NCI-H187 (cell line): ENCODE measurements at places on chromosomes 1 and 21.

DNA sequence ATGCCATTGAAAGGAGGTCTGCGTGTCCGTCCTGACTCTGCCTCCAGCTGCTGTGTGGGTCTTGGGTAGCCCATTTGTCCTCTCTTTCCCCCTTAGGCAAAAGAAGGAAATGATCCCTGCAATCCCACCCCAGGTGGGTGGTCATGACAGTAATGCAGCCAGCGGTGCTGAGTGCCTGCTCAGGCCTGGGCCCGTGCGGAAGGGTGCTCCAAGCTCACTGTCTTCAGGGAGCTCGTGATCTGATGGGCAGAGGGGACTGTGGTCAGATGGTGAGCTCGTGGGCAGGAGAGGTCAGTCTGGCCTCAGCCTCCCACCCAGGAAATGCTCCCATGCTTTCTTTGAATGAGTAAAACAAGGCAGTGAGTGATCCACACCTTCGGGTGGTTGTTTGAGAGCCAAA lies 35.3 kb upstream of the TTC4 start:
- DNase-seq, result no peak

GRCh38 chr1:10607228-10607627 lies 132.5 kb downstream of the PEX14 start:
- DNase-seq, result no peak

DNA sequence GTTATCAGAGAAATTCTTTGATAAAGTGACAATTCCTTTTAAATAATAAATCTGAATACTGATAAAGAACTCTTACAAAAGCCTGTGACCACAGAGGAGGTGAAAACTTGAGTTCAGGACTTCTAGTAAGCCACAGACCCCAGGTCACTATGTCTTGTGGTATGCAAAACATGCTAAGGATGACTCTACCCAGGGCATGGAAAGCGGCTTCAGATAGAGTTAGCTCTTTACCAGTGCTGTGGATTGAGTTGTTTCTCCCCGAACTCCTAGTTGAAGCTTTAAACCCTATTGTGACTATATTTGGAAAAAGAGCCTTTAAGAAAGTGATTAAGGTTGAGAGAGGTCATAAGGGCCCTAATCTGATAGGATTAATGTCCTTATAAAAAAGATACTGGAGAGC lies 42.3 kb downstream of the HLX start:
- DNase-seq, result no peak

DNA sequence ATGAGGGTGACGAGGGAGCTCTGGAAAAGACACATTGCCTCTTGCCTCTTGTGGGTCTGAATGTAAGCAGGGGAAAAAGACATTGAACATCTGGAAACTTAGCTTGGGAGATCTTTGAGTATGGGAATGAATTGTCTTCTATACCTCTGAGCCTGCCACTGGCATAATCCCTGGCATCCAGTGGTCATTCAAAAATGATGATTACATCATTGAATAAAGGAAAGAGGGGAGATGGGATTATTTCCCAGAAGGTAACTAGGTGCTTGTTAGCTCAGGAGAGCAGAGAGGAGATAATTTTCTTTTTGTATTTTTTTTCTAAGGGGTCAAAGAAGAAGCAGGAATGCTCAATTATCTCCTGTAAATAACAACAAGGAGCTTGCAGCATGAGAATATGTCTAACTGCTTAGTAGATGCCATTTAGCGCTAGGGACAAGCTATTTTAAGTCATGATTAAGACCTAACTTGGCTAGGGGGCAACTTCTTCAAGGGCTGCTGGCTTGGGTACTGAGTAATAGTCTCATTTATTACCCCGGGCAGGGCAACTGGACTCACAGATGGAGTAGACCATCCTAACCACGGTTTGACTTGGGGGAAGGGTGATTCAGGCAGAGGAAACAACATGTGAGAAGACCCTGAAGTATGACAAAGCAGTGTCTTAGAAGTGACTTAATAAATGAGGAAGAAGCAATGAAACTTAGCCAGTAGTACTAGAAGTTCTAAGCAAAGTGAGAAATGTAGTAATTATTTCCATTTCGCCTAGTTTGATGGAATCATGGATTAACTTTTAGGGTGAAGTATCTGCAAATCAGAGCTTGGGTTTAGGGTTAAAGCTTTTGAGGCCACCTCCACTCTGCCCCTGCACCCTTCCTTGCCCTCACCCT lies 11.0 kb upstream of the XCL2 start:
- DNase-seq, result no peak

DNA sequence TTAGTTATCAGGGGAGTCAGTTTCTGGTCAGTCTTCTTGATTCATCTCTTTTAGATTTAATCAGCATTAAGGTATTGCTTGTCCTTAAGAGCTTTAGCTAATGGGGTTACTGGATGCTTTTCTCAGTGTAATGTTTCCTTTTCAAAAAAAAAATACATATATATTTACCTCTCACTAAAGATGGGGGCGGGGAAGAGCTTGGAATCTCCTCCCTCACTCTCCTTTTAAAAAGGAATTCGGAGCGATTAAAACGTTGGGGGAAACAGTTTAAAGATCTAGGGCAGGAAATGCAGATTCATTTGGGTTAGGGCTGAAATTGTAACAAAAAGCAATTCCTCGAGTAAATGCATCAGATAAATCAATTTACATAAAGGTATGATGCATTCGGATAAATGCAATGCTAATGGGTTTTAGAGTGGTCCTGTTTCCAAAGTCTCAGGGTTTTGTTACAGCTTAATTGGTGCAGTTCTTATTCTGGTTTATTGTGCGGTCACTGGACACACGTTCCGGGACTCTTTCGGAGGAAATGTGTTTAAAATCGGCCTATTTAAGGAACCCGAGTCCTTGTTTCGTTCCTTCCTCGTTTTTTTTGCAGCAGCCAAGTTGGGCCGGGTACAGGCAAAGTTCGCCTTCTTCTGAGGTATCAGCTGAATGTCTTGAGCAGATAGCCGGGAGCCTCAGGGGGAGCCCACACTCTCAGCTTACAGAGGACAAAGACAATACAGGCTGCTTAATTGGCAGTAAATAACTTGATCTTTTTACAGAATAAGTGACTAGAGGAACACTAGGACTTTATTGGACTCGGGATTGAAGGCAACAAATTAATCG lies 1.6 kb downstream of the LMO4 start:
- no peak for DNase-seq

DNA sequence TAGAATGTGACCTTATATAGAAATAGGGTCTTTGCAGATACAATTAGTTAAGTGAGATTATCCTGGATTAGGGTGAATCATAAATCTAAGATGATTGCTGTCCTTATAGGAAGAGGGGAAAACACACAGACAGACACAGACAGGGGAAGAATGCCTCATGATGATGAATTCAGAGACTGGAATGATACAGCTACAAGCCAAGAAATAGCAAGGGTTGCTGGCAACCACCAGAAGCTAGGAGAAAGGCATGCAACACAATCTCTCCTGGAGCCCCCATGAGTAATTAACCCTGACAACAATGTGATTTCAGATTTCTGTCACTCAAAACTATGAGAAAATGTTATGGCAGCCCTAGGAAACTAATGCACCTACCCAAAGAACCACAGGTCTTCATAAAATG lies 19.1 kb upstream of the PPIH start:
- no peak for DNase-seq

DNA sequence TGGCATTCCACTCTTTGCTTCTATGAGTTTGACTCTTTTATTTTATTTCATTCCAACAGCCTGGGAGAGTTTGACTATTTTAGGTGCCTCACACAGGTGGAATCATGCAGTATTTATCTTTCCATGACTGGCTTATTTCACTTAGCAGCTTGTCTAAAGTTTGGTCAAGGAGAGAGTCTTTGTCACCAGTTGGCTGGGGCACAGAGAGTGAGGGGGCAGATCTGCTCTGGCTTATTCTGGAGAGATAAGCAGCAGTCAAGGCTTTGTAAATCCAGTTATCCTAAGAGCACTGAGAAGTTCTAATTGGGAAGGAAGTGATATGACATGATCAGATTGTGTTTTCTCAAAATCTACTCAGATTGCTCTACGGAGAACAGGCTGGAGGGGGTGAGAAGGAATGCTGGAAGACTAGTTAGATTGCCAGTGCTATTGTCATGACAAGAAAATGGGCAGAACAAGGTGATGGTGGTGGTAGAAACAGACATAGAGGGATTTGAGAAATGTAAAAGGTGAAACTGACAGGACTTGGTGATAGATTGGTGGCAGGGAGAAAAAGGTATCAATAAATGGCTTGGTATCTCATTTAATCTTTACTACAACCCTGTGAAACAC lies 12.1 kb upstream of the CTTNBP2NL start:
- DNase-seq, result no peak

- no peak for DNase-seq
Observed at GRCh38 chr1:24920533-24920925, 9.5 kb downstream of the RUNX3 start.

DNA sequence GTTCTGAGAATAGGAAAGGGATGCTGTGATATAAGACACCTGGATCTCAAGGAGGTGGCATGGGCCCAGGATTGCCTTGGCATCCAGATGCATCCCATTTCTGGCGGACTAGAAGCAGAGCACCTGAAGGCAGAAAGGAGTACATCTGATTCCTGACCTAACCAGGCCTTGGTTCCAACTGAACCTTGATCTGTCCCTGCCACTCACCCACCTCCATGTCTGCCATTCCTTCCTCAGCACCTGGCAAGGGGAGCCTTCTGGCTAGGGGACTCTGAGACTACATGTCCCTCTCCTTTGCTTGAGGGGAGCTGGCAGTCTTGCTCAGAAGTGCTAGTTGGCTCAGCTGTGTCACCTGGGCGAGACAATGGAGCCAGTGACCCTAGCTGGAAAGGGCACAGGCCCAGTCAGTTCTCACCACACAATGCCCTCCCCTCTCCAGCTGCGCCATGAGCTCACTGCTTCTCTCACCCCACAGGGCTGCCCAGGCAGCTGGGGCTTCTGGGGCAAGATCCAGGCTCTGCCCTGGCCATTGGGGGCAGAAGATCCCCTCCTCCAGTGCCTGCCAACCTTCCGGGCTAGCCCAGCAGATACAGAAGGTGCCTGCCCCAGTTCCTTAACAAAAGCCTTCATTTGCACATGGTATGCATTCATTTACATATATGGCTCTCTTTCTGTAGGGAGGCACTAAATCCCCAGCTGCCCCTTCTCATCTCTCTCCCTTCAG lies 2.9 kb downstream of the IGSF8 start:
- no peak for DNase-seq

DNA sequence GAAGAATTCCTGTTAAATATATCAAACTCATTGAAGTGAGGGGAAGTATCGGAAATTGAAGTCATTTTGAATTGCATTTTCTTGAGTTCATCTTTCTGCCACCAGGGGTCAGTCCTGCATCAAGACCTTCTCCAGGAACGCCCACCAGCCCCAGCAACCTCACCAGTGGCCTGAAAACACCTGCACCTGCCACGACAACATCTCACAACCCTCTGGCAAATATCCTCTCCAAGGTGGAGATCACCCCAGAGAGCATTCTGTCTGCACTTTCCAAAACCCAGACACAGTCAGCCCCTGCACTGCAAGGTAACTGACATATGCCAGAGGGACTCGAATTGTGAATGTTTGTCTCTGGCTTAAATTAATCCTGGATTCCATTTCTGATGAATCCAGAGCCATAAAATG lies 22.8 kb upstream of the TARS2 start:
- DNase-seq, result peak; percentile 43

- DNase-seq, result no peak
Observed at GRCh38 chr1:216749232-216749631, 26.0 kb upstream of the ESRRG start.

DNA sequence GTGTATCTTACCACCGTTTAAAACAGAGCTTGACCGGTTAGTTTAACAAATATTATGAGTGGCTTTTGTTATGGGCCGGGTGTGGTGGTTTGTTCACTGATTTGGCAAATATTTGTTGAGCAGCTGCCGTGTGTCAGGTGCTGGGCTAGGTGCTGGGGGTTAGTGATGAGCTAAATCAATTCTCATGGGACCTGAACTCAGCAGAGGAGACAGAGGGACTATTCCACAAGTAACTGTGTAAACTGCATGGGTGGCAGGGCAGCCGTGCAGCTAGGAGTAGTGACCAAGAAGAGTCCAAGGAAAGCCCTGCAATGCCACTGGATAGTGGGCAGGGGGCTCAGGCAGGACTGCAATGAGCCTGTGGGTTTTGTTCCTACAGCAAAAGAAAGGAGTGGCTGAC lies 11.2 kb upstream of the C2CD2 start:
- no peak for DNase-seq

- no peak for DNase-seq
Observed at GRCh38 chr1:239952348-239953308, 139.1 kb upstream of the FMN2 start.

GRCh38 chr1:6960860-6961259 lies 175.6 kb downstream of the CAMTA1 start:
- DNase-seq, result no peak

DNA sequence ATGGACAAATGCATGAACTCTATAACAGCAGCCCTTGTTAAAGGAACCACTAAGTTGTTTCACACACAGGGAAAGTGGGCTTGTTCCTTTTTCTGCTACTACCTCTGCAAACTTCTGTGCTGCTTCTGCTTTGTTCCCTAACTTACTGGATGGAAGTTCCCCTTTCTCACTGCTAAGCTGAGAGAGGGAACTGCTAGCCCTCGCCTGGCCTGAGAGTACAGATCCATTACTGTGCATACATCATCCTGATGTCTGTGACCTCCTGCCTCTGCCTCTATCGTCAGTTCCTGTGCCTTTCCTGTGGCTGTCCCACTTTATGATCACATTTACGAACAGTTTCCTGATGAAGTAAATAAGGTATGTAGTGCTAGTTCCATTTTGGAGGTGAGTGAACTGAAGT lies 3.5 kb downstream of the GNAT2 start:
- DNase-seq, result no peak

- no peak for DNase-seq
Observed at GRCh38 chr1:4594286-4594991, 60.0 kb upstream of the AJAP1 start.

GRCh38 chr1:20423169-20423795 lies 62.7 kb downstream of the CAMK2N1 start:
- DNase-seq, result no peak

GRCh38 chr21:22754746-22755145 lies 1756.5 kb downstream of the NCAM2 start:
- DNase-seq, result no peak

GRCh38 chr1:189775343-189775742 lies 702.3 kb downstream of the BRINP3 start:
- no peak for DNase-seq

DNA sequence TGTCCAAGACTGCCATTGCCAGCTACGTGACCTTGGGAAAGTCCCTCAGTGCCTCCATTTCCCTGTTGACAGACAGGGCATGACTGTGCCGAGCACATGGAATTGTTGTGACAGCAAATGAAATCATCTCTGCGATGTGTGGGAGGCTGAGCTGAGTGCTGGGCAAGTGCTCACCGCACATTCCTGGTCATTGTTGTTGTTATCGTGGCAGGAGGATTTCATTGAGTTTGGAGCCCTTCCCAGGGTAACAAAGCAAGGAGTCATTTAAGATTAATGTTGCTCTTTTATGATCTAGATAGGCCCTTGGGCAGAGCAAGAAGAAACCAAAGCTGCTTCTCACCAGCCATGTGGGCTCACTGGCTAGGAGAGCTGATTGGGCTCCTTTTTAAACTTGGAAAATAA lies 39.6 kb upstream of the ITPKB start:
- no peak for DNase-seq
